ENCODE measurements at places on chromosomes 1 and 21.
A peak's percentile ranks its signal among the peaks of the same experiment; 100 is the strongest.

DNA sequence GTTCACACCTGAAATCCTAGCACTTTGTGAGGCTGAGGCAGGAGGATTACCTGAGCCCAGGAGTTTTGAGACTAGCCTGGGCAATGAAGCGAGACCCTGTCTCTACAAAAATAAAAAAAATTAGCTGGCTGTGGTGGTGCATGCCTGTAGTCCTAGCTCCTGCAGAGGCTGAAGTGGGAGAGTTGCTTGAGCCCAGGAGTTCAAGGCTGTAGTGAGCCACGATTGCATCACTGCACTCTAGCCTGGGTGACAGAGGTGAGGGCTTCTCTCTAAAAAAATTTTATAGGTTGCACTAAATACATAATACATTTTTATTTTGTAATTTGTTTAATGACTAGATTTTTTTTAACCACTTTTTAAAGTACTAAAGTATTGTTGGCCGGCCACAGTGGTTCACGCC, 6.1 kb downstream of the PARK7 start:
- no peak for DNase-seq

- DNase-seq, result no peak
Measured at GRCh38 chr1:67666636-67667035, 18.4 kb upstream of the GADD45A start.

DNA sequence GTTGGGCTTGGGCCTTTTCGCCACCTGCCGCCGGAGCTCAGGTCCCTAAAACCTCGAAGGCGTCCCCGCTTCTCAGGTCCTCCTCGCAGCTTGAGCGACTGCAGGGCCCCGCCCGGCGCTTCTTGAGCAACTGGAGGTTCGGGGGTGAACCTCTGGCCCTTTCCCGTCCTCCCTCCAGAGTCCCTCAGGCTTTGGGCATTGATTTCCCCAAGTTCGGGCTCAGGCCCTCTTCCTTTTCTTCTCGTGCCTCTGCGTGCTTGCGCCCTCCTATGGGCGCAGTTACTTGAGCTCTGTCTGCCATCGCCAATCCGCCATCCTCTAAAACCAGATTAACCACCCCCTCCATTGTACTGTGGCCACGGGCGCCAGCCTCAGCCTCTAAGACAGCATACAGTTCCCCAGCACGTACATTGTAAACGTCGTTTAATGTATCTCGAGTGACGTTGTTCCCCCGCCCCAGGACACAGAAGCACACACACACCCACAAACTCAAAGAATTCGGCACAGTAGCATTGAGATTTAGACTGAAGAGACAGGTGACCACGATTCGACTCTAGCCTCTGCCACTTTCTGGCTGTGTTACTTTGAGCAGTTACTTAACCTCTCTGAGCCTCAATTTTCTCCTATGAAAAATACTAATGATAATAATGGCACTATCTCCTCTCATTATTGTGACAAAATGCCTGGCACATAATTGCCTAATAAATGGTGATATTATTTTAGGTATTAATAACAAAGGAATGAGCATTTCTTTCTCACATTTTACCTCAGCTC, 22.6 kb downstream of the BTG2 start:
- DNase-seq, result peak; percentile 37

DNA sequence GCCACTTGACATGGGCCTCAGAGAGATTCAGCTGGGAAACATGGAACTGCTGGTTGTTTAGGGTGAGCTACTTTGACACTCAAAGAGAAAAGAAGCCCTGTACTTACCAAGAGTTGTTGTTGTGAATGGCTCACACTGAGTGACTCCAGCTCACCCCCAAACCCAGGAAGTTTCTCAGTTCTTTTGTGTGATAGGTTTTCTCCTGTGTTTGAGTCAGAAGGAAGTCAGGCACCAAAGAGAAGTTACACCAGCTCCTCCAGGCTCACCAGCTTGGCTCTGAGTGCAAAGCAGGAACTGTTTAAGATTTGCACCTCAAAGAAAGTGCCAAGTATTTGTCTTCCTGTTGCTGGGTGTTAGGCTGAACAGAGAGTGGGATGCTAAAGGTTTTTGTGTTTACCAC, 111.2 kb upstream of the PROX1 start:
- no peak for DNase-seq

DNA sequence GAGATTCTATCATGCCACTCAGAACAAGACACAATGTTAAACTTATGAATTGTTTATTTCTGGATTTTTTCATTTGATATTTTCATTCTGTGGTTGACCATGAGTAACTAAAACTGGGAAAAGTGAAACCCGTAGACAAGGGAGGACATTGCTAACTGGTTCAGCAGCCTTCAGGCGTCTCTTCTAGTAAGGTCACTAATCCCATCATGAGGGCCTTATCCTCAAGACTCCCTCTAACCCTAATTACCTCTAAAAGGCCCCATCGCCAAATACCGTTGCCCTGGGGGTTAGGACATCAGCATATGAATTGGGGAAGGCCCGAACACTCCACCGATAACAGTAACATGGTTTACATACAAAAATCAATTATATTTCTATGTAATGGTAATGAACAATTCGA, 247.6 kb downstream of the TM2D1 start:
- DNase-seq, result no peak

- DNase-seq, result no peak
Measured at GRCh38 chr1:26887125-26887524, 3.0 kb downstream of the GPN2 start.

DNA sequence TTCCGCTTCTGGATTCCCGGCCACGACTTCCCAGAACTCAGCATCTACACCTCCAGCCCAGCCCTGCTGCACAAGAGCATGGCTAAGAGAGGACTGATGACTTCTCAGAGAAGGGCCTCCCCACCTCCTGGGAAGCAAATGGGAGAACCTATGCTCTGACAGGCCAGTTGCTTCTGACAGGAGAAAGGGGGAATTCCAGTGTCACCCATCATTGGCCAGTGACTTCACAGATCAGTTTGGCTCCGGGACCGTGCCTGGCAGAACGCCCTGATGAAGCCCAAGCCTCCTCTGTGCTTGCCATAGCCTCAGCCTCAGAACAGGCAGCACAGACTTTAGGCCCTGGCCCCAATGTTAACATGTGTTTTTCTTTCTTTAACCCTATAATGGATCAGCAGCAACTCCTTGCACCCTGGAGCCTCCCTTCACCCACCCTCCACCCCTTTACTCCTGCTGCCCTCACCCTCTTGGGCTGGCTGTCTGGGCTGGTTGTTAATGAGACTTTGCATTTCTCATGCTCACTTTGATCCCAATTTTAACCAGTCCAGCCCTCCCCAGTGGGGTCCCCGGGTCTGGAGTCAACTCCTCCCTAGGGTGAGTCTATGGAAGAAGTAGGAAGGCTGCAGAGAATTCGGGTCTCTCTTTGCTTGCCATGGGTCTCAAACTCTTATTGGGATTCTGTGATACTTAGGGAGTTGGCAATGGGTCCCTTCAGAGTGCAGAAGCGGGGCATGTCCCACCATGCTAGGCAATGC, 42.7 kb upstream of the SLC30A1 start:
- no peak for DNase-seq

GRCh38 chr1:30477588-30477987, 245.8 kb downstream of the MATN1 start:
- no peak for DNase-seq

DNA sequence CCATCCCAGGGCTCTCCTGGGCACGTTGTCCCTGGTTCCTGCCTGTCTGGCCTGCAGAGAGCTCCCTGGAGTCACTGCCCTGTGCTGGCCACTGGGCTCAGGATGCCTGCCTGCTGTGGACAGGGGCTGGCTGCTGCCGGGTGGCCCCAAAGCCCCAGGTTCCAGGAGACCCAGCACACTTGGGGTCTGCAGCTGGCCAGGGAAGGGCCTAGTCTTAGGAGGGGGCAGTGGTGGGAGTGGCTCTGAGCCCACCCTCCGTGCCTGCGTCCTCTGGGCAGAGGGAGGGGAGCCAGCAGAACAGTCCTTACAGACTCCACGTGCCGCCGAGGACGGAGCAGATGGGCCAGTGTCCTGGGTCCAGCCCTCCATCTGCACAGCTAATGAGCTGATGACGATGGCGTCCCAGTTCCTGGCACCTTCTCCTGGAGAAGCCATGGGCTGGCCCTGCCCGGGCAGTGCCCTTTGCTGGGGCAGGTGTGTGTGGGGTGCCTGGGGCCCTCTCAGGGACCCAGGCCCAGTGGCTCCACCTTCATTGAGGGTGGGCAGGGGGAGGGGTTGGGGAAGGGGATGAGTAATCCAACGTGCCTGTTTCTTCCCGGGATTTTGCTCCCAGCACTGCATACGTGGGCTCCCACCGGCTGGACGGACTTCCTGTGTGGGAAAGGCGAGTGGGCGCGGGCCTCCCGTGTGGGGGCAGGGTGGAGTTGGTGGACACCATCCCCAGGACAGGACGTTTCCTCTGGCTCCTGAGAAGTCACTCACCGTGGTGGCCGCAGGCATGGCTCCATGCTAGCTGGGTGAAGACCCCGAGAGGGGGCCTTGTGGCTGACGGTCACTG, 6.8 kb upstream of the PLCH2 start:
- no peak for DNase-seq

GRCh38 chr1:244241438-244241837, 190.4 kb downstream of the ZBTB18 start:
- no peak for DNase-seq

DNA sequence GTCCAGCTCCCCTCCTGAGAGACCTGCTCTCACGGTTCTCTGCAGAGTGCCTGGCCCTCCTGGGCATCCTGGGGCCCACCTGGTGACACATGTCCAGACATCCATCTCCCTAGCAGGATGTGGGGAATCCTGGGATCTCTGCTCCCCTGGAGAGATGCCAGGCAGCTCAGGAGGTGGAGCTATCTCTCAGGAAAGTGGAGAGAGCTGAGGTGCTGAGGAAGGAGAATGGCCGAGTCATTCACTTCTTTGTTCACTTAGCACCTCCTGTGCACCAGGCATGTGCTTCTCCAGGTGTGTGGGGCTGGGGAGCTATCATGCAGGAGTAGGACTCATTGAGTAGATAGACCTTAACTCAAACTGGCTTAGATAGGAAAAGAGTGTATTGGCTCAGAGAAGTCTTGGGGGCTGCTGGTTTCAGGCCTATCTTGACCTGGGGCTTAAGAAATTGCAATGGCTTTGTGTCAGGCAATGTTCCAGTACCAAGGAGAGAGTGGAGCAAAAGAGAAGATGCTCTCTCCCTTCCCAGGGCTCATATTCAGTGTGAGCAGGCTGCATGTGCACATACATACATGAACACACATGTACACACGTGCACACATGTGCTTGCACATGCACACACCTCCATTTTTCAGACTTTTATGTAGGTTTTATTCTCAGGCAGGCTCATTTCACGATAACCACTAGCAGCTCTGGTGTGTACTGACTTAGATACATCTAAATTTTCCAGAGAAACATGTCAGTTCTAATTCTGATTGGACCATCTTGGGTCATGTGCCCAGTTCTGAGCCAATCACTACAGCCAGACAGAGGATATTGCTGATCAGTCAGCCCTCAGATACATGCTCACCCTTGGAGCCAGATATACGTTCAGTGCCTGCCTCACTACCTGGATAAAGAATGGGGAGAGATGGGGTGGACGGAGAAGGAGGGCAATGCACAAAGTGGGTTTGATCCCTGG, 437.6 kb downstream of the PTPRU start:
- no peak for DNase-seq

DNA sequence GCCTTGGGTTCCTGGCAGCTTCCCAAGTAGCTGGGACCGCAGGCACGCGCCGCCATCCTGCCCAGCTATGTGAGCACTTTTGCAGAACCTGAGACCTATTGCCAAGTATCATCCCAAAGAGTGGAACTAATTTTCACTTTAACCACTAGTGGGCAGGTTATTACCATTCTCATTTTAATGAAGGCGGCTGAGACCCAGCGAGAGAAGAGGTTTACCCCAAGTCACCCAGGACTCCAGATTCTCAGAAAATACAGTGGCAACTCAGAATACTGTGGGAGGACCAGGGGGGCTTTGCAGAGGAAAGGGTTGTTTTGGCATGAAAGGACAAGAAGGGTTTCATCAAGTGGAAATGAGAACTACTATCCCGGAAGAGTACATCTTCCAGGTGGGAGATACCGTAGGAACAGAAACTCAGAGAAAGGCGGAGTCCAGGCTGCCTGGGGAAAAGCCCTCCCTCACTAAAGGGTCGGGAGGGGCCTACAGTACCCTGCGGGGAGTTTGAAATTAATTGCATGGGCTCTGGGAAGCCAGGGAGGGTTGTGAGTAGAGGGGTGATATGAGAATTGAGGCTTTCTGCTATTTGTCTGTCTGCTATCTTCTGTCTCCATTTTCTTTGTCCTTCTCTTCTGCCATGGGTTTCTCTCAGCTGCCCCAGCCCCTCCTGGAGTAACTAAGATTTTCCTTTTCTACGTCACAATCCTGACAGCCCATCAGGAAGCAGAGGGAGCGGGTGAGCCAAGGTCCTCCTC, 7.2 kb upstream of the SEMA4A start:
- DNase-seq, result no peak

DNA sequence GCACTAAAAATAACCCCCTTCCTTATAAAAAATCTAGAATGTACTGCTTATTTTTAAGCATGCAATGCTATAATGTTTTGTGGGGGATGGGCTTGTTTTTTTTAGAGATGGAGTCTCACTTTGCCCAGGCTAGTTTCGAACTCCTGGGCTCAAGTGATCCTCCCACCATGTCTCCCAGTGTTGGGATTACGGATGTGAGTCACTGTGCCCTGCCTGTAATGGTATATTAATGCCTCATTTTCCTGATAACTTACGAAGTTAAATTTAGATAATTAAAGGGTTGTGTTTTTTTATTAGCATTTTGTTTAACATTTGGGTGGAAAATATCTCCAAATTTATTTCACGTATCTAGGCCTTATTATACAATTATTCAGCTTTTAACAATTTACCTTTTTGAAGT, 6.5 kb downstream of the RNF11 start:
- DNase-seq, result no peak

- no peak for DNase-seq
Measured at GRCh38 chr1:92026806-92027205, 3.0 kb upstream of the EPHX4 start.

DNA sequence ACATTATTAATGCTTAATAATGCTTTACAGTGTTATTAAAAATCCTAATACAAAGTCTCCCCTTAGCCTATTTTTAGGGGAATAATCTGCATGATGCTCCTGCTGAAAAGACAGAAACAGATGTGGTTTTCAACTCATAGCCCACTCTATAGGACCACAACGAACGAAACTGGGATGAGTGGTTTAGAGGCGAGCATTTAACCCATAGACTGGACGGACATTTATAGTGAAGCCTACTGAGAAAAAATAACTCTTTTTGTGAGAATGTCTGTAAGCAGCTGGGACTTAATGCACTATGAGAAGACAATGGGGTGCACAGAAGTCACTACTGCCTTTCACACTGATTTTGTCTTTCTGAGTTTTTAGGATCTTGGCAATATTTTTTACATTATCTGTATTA, 1599.6 kb upstream of the B3GALT2 start:
- no peak for DNase-seq
